ENCODE measurements at places on chromosomes 7 and 10. TPM values are rescaled to one million over a fixed set of nuclear protein-coding genes. Genes with fewer than 3 reads are reported as not detected.

The PPP1R9A gene
- 11.7 TPM for total RNA-seq

The IKZF1 gene
- not detected for total RNA-seq

The LRIT2 gene
- total RNA-seq: not detected

The FAM25G gene
- not detected for total RNA-seq

The PRSS37 gene
- total RNA-seq: not detected

The SEMA3E gene
- total RNA-seq: 0.35 TPM

The BET1 gene
- 35.5 TPM for total RNA-seq

The PIP4K2A gene
- total RNA-seq: 13.4 TPM

The IL6 gene
- 40.4 TPM for total RNA-seq

The JAKMIP3 gene
- under 0.01 TPM for total RNA-seq

The CHRM2 gene
- not detected for total RNA-seq

The GRM3 gene
- total RNA-seq: not detected

DNA sequence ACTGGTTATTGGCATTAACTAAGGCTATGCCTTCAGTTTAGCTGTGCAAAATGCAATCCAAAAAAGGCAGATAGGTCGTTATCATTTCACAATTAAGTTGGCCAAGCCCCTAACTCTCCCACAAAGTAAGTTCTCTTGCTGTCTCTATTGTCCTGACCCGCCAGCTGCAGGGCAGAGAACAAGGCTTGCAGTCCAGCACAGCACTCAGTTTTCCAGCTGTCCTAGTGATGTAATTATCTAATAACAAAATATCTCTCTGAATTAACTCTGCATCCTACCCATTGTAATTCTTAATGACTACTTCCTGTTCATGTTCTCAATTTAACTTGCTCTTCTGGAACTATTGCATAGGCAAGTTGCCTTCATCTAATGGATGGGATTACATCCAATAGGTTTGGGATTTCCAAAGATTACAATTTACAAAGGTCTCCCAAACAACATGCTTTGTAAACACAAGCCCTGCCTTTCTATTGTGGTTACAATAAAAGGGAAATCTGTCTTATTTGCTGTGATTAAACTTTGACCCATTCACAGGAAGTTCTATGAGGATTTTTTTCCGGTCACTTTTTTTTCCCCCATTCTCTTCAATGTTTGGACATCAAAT is 55.2 kb downstream of the CDK6 start:
- DNase-seq: no peak

GRCh38 chr7:135248546-135248945 is 14.9 kb downstream of the STRA8 start:
- DNase-seq: no peak

DNA sequence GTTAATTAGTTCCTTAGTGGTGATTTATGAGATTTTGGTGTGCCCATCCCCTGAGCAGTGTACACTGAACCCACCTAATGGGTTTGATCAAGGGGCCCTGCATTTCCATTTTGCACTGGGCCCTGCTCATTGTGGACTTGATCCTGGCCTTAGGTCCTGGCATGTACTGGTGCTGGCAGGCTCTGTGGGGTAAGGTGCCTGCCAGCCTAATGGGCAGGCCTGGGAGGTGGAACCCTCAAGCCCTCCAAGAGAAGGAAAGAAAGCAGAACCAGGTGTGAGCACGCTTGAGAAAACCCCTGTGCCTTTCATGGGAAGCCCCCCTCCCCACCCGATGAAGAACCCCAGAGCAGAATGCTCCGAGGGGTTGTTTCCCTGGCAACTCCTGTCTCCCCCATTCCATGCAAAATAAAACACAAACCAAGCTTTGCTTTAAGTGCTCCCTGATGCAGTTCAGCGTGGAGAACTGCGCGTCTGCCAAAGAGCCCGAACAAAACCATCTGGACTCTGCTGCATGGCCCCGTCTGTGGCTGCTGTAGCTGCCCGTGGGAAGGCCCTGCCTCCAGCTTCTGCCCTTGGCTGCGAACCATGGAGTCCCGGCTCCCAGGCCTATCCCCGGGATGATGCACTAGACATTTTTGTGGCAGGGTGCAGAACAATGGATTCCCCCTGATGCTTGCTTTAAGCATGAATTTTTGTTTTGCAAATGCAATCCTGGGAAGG is 123.3 kb downstream of the PRPF18 start:
- no peak for DNase-seq

DNA sequence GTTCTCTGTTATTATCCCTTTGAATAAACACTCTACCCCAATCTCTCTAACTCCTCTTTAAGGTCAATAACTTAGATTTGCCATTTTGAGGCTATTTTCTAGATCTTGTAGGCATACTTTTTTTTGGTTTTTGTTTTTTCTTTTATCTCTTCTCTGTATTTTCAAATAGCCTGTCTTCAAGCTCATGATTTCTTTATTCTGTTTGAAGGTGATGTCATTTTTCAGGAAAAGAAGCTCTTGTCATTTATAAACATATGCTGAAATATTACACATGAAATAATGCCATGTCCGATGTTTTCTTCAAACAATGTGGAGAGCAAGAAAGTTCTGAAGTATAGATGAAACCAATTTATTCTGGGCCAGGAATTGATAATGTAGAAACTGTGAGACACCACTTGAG is 57.5 kb upstream of the CABCOCO1 start:
- DNase-seq: no peak

DNA sequence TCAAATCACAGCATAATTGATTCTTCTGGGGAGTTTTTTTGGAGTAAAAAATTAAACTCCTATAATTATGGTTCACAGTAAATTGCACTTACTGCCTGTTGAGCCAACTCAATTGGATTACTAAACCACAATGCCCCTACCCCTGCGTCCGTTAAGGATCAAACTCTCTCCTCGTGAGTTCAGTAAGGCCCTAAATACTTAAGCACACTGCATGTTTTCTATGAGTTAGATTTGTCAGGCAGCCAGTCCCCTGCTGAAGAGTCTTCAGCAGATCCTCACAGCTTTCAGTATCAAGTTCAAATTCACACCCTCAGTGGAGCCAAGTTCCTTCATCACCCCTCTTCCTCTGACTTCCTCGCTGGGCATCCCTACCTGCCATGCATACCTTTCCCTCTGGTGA is 275.0 kb upstream of the BMPER start:
- no peak for DNase-seq

- DNase-seq: no peak
Measured at GRCh38 chr10:77390481-77390891, 247.1 kb downstream of the KCNMA1 start.

DNA sequence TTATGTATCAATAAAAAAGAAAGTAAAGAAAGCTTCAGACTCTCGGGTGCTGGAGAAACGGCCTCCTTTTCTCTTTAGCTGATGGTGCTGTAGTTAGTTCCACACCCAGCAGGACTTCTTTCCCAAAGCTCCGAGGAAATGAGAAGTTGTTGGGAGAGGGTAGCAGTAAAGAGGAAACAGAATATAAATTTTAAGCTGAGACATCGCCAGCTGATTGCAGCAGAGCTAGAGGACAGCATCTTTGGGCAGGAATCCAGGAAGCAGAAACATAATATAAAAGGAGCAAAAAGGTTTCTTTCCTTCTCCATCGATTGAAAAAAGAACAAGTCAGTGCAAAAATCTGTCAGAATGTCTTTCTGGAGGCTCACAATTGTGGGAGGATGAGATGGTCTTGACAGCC is 616.9 kb upstream of the FOXK1 start:
- DNase-seq: no peak

GRCh38 chr10:73641328-73642060 is at the start of gene MYOZ1:
Gene MYOZ1, minus strand, starts transcription at chr10:73641474. Its CDS starts 1,457 bp downstream, at chr10:73640017.
- DNase-seq: no peak

GRCh38 chr10:47240173-47240572 is 59.8 kb upstream of the GDF10 start:
- DNase-seq: no peak

GRCh38 chr7:3592401-3593134 is 291.5 kb downstream of the SDK1 start:
- DNase-seq: no peak

GRCh38 chr10:16644146-16644545 is 122.5 kb upstream of the C1QL3 start:
- no peak for DNase-seq

GRCh38 chr7:91517201-91517785 is 253.1 kb downstream of the FZD1 start:
- no peak for DNase-seq

DNA sequence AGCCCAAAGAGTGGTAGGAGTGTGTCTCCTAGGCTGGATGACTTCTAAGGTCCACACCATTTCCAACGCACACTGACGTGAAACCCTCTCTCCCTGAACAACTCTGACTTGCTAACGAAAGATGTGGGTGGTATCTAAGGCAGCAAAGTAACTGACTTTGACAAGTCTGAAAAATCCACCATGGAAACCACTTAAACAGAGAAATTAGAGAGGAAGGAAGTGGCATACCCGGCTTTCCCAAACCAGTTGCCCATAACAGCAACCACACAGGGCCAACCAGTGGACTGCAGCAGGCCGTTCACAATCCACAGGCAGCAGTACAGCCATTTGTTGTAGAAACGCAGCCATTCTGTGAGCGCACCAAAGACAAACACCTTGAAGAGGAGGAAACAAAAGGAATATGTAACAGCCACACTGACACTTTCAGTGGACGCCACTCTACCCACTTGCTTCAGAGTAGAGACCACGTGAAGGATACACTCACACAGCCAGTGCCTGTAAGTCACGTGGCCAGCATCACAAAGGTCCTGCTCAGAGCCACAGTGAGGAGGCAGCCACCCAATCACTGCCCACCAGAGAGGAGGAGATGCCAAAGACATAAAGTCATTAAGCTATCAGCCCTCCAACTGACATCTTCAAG is 39.8 kb downstream of the SLC37A3 start:
- no peak for DNase-seq

GRCh38 chr10:5904227-5904626 is 14.2 kb downstream of the FBH1 start:
- DNase-seq: no peak

DNA sequence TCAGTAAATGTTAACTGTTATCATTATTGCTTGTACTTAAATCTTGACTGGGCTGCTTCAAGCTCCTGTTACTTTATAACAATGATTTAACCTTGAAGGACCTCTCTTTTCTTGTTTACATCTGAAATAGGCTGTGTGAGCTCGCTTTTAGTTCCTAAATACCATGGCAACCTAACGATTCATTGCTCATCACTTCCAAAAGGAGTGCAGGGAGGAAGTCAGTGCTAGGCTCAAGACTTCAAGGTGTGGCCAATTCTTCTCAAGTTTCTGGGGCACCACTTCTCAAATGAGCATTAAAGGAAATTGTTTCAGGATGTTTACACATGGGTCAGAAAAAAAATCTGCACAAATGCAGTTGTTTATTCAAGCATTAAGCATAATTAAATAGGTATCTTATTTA is 284.2 kb downstream of the MTERF1 start:
- DNase-seq: no peak

GRCh38 chr7:150620061-150620460 is 12.1 kb downstream of the GIMAP6 start:
- no peak for DNase-seq
